Right atrium auricular region (tissue), 2 donors: ENCODE measurements at places on chromosomes 1 and 21. TPM values are rescaled to one million over a fixed set of nuclear protein-coding genes. Genes with fewer than 3 reads are reported as not detected.

DNA sequence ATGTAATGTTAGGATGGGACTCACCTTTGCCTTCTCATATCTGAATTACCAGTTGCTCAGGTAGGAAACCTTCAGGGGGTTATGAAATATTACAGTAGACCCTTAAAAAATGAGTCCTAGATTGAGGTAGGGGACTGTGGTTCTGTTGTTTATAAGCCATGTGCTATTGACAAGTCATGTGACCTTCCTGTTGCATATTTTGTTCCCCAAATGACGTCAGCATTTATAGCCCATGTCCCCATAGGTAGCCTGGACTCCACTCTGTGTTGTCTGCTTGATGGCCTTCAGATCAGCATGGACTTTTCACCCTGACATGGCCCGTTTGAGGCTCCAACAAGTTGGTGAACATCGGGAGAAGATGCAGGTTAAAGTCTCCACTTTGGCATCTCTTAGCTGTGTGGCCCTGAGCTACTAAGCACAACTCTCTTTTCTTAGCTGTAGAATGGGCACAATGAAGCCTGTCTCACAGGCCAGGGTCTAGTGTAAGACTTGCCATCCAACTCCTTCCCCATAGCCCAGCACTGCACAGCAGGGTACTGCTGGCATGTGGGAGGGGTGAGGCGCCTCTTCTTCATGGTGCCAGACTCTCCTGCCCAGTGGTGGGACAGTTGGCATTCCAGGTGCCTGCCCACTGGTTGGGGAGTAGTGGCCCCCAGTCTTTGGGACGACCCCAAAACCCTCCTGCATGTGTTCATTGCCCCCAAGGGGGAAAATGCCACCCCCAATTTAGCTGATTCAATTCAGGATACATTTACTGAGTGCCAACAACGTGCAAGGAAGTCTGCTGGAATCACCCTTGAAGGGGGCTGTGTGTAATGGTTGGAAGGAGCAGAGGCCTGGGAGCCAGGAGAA, 36.1 kb upstream of the TTC22 start:
- no peak for DNase-seq

DNA sequence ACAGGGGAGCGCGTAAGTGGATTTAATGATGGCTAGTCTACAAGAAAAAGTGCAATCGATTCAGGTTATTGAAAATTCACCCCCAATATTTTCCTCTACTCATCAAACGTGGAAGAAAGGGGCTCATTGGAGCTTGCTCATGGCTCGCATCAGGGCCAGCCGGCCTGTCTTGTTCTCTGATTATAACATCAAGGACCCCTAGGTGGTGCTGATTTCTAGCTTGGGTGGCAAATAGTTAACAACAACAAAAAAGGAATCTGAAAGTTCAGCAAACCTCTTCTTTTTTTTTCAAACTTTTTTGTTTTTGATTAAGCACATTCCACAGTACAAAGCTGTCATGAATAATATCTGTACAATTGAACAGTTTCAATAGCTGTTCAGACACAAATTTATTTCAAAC, 35.8 kb upstream of the SOD1 start:
- no peak for DNase-seq

DNA sequence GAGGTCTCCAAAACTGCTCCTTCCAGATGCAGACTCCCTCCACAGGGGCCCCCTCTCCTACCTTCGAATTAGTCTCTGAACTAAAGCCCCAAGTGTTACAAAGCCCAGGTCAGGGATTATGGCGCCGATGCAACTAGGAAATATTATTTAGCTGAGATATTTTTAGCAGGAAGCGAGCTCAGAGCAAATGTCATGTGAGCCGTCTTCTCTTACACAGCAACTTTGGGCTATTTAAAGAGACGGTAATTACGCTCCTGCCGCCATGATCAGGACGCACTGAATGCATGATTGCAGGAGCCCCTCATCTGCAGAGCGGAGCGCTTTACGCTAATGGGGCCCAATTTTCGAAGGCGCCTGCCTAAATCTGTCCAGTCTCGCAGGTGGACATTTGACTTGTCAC, 55.3 kb upstream of the TARDBP start:
- no peak for DNase-seq

DNA sequence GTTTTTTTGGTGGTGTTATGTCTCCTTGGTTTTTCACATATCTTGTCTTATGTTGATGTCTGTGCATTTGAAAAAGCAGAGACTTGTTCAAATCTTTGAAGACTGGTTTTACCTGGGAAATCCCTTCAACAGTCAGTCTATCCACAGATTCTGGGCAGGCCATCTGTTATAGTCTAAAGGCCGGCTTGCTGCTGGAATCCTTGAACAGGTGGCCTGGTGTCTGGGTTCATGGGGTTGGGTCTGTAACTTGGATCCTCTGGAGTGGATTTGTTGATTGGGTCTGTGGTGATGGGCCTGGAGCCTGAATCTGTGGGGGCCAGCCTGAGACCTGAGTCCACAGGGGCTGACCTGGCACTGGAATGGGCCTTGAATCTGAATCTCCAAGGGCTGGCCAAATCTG, 12.2 kb downstream of the LORICRIN start:
- DNase-seq, result no peak

- DNase-seq, result no peak
Measured at GRCh38 chr1:43659212-43660166, 9.5 kb downstream of the KDM4A start.

DNA sequence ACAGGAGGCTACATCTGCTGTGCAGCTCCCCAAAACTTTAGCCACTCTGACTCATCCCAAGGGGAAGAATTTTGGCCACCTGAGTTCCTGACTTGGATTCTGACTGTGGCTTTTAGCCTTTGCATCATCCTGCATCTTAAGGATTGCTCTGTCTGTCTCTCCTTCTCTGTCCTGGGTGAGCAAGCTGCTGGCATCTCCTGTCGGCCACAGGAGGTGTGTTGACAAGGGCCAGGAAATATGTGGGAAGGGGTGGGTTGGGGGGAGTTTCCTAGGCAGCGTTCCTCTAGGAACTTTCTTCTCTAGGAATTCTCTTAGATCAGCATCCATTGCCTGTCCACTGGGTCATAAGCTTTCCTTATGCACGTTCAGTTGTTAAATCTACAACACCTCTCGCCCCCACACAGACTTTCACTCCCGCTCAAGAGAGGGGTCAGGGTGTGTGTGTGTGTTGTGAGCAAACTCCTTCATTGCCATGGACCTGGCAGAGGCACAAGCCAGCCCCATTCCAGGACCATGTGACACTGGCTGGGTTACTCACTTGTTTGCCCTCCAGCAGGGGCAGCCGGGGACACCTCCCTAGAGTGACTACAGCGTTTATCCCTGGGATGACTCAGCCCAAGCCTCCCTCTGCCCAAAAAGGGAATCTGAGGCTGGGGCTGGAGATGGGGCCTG, 145.0 kb upstream of the DUSP10 start:
- DNase-seq, result peak; percentile 82

GRCh38 chr1:209689477-209689876, 14.3 kb downstream of the G0S2 start:
- DNase-seq, result no peak

GRCh38 chr1:109481646-109482045, 2.1 kb upstream of the ATXN7L2 start:
- no peak for DNase-seq

DNA sequence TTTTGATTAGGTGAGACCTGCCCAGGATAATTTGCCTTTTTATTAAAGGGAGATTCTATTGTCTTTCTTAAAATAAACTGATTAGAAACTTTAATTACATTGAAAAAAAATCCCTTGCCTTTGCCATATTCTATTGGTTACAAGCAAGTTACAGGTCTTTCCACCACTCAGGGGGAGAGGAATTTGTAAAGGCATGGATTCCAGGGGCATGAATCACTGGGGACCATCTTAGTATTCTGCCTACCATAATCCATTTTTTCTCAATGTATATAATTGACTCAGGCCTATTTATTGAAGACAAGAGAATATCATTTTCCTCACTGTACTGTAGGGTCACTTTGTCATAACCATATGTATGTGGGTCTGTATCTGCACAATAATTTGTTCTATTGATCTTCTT, 124.3 kb upstream of the PDE4B start:
- DNase-seq, result no peak

DNA sequence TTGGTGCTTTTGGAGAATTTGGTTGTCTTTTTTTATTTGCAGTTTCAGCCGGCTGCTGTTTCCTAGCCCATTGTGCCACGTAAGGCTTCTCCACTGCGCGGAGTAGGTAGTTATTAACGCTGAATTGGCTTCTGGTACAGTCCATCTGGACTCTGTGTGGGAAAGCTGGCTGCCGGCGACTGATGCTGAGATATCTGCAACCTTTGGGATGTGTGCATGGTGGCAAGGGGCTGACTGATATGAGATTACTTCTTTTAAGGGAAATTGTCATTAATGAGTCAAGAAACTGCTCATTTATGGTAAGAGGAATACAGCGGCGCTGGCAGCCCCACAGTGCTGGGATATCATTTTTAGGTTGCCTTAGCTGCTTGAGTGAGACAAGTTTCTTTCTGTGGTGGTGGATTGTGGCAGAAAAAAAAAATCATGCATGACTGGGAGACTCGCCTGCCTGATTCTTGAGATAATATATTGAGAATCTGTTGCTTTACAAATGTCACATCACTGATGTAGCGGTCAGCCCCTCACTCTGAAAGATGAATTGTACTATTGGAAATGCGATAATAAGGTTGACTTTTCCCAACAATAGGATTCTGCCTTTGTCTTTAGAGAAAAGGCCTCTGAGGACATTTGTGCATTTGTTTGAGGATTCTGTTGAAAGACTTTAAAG, 2.5 kb upstream of the ELAVL4 start:
- DNase-seq, result no peak

Gene KRTAP11-1
- not detected for total RNA-seq

Gene ANKRD34A
- total RNA-seq, result 3.4 TPM

Gene CSF3R
- total RNA-seq, result 9.3 TPM
